ENCODE measurements at places on chromosomes 12 and 14.

DNA sequence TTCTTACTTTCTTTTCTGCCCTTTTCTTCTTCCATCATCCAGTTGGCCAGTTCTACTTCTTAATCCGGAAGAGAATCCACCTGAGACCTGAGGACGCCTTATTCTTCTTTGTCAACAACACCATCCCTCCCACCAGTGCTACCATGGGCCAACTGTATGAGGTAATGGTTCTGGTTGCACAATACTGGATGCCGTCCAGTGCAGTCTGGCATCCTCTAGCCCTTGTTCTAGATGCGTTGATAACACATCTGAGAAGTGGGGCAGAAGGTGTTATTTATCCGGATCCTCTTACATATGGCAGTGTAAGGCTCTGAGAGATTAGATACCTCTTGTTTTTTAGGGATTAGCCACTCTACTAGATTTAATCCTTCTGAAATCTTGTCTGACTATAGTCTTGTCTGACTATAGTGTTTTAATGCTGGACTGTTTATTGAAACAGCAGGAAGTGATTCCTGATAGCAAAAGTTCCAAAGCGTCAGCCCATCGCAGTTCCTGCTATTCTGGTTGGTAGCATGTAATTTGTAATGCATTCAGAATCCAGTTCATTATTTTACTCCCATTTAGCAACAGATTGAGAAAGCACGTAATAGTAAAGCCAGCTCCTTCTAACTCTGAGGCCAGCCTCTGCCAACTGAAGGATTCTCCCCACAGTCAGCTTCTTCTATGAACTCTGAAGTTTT is 7.9 kb downstream of the GABARAPL1 start:
- no peak for DNase-seq

DNA sequence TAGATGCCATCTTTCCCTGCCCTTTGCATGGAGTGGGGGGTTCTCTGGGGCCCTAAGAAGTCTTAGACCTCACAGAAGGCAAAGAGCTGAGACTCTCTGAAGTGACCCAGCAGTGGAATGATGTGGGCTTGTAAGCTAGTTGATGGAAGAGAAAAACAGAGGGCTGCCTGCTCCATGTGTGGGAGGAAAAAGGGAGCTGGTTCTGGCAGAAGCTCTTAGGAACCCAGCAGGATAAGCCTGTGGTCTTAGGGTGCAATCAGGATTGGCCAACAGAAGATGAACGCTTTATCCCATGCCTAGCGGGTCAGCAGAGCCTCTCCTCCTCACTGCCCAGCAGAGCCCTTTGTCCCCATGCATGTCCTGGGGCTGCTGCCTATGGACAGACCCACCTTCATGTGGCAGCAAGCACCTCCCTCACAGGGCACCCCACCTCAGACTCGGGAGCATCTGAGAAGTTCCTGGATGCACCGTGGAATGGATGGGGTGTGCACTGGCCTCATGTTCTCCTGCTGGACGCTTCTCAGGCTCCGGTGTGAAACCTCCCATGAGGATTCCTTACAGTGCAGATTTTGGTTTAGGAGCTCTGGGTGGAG is 152.7 kb downstream of the ADGRD1 start:
- DNase-seq: no peak

- no peak for DNase-seq
Observed at GRCh38 chr12:27193854-27194544, 50.1 kb upstream of the STK38L start.

DNA sequence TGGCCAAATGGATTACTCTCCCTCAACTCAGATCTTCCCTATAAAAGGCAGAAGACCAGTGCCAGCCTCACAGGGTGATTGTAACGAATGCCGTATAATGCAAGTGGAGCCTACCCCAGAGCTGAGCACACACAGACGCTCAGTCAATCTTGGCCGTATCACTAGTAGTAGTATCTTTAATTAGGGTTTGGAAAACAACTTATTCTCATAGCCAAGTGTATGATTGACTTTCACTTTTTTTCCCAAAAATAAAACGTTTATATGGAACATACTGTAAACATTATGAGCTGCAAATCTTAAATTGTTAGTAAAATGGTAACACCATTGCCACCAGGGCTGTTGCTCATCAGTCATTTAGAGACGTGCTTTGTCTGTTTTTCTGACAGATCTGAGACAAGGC is 30.4 kb downstream of the PLEKHG7 start:
- no peak for DNase-seq

- no peak for DNase-seq
Observed at GRCh38 chr12:40175045-40175444, 49.8 kb upstream of the LRRK2 start.

DNA sequence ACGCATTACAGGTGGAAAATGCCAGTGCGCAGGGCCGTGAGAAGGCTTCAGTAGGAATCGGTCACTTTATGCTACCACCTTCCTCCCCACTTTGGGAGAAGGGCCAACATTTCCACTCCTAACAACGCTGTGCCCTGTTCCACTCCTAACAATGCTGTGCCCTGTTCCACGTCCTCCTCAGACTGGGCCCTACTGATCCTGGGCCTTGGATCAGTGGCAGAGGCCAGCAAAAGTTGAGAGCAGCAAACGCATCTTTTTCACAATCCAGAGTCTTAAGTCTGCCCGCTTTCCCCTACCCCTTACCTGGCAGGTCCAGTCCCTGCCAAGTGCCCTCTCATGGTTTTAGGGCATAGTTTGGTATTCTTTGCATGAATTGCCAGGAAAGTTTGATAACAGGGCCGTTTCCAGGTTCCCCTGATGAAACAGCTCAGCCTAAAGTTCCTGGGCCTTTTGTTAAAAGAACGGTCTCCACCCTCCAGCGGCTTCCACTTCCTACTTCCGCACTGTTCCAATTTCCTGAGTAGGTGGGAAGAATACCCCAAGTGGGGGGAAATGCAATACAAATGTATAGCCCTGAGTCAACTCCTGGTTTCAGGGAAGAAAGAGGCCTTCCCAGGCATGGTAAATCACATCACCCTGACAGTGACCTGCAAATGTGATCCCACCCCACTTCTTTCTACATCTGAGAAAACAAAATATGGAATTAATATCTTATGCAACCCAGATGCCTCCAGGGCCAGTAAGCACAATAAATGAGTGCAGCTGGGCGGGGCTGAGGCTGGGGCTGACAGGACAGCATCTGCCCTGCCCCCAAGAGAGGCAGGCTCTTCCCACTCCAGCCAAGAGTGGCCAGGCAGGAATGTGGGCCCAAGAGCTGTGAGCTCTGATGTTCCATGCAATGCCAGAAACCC is 15.0 kb downstream of the KCTD10 start:
- DNase-seq: no peak

DNA sequence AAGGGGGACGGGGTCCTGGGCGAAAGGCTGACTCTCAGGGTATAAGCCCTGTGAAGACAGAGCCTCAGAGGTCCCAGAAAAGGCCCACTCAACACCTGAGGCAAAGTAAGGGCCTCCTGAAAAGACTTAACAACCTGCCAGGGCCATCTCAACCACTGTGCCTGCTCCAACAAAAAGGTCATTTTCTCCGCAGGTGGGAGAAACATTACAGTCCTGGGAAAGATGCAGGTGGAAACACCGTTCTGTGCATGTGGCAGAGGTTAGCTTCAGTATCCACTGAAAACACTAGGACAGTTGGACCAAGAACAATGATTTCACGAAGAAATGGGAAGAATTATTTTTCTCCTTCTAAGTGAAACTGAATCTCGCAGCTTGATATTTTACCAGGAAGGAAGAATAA is 50.9 kb downstream of the CCDC88C start:
- DNase-seq: no peak

- DNase-seq: peak; percentile 44
Observed at GRCh38 chr12:27383429-27384260, 51.0 kb downstream of the BMAL2 start.

DNA sequence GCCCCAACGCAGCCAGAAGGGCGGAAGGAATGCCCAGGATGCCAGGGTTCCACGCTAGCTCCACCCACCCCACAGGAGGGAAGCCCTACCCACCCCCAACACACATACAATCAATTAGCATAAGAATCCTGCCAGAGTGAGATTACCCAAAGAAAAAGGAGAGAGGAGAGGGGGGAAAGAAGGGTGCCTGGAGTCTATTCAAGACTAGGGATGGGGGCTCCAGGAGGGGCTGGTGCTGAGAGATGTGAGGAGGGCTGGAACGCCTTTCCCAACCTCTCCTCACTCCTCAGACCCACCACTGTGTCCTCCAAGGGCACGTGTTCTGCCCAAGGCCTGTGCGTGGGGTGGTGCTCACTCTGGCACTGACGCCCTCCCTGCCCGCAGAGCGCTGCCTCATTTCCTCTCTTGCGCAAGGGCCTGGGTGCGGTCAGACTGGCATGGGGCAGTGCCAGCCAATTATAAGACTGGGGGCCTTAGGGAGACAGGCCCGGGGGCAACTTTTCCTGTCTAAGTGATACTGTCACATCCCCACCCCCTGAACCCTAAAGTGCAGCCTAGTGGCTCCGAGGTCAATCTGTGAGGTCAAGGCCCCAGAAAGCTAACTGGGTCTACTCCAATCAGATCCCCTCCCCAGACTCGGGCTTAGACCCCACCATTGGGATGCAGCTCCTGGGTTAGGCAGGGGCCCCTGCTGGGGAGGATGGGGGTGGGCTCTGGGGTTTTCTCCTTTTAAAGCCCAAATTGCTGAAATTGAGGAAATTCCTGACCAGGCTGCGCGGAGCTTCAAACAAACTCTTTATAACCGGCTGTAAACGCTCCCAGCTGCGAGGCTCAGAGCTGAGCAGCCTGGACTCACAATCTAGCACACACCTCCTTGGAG is 10.2 kb upstream of the ITGB7 start:
- DNase-seq: peak; percentile 34

GRCh38 chr14:99908653-99909250 is 115.5 kb downstream of the EML1 start:
- DNase-seq: no peak

DNA sequence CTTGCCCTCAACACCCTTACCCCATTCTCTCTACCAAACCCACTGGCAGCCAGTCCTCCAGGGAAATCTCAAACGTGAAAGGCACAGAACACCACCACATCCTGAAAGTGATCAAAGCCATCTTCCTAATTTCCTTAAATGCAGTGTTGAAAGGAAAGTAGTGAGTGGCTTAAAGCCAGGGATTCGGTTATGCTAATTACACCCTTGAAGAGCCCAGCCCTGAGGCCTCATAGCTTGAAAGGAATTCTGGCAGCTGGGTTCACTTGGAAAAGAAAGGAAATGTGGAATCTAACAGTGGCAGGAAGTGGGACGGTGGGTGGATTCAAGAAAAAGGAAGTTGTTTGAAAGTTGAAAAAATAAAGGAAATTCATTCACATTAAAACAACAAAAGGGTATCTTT is 73.0 kb upstream of the FICD start:
- no peak for DNase-seq

DNA sequence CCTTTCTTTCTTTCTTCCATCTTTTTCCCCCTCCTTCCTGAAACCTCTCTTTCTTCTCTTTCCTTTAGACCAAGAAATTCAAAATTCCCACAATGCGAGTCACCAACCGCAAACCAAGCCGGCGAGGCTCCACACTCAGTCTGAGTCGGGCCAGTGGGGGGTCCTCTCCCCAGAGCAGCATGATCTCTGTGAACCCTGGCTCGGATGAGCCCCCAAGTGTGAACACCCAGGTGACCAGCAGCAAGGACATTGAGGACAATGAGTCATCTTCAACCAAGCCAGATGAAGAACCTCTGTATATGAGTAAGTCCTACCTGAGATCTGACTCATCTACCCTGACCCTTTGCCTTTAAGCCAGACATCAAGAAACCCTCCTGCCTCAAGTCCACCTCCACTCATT is 88.6 kb upstream of the TMEM233 start:
- DNase-seq: no peak

GRCh38 chr12:51103977-51104376 is 20.6 kb upstream of the CSRNP2 start:
- no peak for DNase-seq

- DNase-seq: no peak
Observed at GRCh38 chr12:52515927-52516831, 4.0 kb downstream of the KRT5 start.

GRCh38 chr14:42391146-42391834 is 784.6 kb downstream of the LRFN5 start:
- no peak for DNase-seq

DNA sequence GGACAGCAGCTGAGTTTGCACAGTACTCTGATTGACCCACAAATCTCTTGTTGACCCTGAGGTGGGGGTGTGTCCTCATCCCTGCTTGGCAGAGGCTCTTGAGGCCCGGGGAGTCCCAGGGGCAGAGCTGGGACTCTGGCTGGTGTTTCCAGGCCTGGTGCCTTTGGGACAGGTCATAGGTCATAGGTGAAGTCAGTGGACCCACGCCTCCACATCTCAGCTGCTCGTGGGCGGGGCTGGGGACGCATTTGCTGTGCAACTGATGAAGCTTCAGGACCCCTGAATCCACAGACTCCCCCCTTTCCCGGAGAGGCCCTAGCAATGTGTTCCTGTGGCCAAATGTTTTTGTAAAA is 408 bp upstream of the CACNA2D4 start:
- no peak for DNase-seq

DNA sequence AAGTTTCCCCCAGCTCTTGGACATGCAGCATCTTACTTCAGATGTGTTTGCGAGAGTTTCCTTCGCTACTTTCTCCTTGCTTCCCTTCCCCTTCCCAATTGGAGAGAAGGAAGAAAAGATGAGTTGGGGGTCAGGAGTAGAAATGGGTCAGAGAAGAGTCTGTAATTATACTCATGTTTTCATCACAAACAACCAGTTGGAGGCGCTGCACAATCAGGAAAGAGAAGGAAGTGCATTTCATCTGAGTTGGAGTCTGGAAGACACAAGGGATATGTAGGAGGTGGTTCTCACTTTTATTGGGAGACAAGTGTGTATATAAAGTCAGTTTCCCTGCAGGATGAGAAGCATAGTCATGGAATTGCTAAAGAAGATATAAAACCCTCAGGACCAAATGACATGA is 31.3 kb upstream of the VSX2 start:
- DNase-seq: no peak

DNA sequence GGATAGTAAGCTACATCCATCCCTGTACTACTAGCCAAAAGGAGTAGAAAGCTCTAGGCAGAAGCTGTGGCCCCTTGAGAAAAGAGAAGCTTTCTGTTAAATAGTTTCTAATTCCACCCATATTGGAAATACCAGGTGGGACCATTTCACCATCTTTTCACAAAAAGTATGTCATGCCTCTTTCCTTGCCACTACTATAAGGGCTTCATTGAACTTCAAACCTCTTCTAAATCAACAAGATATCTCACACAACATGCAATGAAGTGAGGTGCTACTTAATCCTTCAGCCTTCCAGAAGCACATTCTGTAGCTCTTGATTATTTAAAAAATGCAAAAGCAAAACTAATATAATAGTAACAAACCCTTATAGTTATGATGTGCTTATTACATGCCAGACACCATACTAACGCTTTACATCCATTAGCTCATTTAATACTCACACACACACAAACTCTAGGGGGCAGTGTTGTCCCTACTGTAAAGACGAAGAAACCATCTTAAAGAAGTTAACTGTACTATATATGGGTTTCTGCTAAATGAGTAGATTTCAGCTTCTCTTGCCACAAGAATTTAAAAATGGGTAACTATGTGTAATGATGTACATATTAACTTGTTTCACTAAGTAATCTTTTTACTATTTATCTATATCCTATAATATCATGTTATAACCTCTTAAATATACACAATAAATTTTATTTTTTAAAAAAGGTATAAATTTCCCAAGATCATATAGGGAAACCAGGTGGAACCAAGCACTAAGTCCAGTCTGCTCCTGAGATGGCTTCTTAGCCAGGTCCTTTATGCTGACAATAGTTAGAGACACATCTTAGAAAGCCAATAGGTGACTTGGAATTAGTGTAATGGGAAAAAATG is 124.4 kb downstream of the RPS29 start:
- no peak for DNase-seq
